Hematopoietic multipotent progenitor cell (in vitro differentiated cells): ENCODE measurements at places on chromosomes 1 and 21.
A peak's percentile ranks its signal among the peaks of the same experiment; 100 is the strongest.

GRCh38 chr1:36609241-36610027, 126.7 kb upstream of the CSF3R start:
- no peak for DNase-seq

GRCh38 chr1:79006564-79006963, at the start of gene ADGRL4:
Gene ADGRL4, minus strand, starts transcription at chr1:79006730. Its CDS starts 76 bp downstream, at chr1:79006654.
- DNase-seq: no peak

DNA sequence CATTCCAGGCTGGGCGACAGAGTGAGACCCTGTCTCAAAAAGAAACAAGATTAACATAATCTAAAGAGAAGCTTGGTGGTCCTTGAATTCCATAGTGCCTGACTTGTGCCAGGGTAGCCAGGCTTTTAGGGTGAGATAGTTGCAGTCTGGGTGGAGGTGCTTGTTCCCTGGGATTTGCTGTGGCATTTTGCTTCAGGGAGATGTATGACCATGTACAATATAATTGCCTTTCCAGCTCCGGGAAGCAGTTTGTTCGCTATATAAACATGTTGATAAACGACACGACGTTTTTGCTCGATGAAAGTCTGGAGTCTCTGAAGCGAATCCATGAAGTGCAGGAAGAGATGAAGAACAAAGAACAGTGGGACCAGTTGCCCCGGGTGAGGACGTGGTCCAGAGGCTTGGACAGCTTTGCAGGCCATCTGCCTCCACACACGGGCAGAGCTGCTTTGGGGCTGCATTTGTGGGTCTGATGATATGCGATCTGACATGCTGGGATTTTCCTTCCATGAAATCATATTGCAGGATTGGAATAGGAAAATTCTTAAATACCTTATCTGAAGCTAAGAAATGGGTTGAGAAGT, 49.4 kb upstream of the KIF1B start:
- no peak for DNase-seq

GRCh38 chr21:38853421-38853919, 47.7 kb downstream of the ETS2 start:
- DNase-seq: no peak

- peak; percentile 42 for DNase-seq
These were observed 19.7 kb downstream of the ACBD6 start for GRCh38 chr1:180482425-180483275.

GRCh38 chr1:51867479-51868232, 10.9 kb downstream of the NRDC start:
- no peak for DNase-seq
